ENCODE measurements at places on chromosomes 12 and 14.

DNA sequence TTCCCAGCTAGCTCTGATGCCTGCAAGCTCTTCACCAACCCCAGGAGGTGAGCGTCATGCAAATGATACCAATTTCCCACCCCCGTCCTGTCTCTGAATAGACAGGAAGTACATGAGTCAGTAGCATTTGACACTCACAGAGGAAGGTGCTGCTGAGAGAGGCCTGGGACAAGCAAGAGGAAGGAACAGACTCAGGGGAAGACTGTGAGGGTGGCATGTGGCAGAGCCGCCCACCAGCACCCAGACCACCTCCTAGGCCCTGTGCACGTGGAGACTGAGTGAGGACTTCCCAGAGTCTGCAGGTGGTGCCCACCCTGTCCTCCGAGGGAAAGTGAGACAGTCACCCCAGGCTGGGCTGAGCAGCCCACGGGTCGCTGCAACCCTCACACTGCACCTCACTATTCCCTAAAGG, 199.5 kb upstream of the SFSWAP start:
- no peak for DNase-seq

GRCh38 chr14:75307700-75308379, 29.2 kb downstream of the FOS start:
- DNase-seq: no peak

- DNase-seq: no peak
These were observed 465.8 kb downstream of the CCER1 start for GRCh38 chr12:90489141-90489540.

DNA sequence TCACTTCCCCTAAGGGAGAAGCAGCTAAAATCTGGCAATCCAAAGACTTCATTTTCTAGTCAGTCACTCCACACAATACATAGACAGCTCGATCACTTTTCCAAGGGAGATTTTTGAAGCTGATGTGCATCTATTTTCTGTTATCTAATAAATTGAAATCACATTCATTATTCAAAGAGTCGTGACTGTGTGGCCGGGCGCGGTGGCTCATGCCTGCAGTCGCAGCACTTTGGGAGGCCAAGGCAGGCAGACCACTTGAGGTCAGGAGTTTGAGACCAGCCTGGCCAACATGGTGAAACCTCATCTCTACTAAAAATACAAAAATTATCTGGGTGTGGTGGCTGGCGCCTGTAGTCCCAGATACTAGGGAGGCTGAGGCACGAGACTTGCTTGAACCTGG, 27.1 kb upstream of the PTGR2 start:
- DNase-seq: no peak

- no peak for DNase-seq
These were observed 199.0 kb downstream of the ATP23 start for GRCh38 chr12:58140395-58140794.

DNA sequence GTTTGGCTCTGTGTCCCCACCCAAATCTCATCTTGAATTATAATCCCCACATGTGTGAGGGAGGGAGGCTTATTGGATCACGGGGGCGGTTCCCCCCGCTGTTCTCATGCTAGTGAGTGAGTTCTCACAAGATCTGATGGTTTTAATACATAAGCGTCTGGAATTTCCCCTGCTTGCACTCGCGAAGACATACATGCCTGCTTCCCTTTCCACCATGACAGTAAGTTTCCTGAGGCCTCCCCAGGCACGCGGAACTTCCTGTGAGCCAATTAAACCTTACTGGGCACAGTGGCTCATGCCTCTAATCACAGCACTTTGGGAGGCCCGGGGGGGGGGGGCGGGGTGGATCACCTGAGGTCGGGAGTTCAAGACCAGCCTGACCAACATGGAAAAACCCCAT, 60.8 kb downstream of the R3HDM2 start:
- no peak for DNase-seq

DNA sequence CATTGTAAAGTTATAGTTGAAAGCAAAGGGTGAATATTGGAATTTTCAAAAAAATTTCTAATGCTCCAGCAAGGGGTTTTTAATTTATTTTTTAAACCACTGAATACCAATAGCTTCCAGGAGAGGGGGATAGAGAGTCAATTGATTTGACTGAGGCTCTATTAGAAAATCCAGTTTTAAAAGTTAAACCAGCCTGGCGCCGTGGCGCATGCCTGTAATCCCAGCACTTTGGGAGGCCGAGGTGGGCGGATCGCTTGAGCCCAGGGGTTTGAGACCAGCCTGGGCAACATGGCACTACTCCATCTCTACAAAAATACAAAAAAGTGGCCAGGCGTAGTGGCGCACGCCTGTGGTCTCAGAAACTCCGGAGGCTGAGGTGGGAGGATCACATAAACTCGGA, 150.1 kb downstream of the SLC38A4 start:
- no peak for DNase-seq

DNA sequence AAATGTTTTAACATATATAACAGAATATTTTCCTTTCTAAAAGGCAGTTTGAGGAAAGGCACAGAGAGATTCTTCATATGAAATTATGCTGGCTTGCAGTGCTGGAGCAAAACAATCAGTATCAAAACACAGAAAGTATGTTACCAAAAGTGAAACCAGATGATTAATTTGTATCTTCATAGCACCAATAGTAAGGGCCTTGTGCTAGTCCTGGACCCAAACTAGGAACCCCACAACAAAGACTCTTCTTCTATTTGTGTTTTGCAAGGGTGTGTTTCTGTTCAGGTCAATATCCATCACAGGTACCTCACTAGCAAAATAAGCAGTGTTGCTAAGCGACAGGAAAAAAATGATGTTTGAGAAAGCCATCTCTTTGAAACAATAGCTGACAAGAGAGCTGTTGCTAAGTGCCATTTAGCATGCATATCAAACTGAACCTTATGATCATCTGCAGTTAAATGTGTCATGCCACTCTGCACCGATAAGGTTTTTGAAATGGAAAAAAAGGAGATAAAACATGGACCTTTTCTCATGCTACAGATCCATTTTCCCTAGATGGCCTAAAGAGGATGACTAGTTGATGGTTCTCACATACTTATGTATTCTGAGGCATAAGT, 196.2 kb upstream of the ALG10 start:
- DNase-seq: no peak

GRCh38 chr14:44204061-44204835, 302.8 kb downstream of the FSCB start:
- no peak for DNase-seq

GRCh38 chr12:53505555-53506449, 1.5 kb downstream of the NPFF start:
- DNase-seq: no peak

- DNase-seq: no peak
These were observed 10.8 kb upstream of the BIN2 start for GRCh38 chr12:51334764-51335163.

GRCh38 chr12:12166751-12167150, 96.0 kb downstream of the BCL2L14 start:
- DNase-seq: no peak

DNA sequence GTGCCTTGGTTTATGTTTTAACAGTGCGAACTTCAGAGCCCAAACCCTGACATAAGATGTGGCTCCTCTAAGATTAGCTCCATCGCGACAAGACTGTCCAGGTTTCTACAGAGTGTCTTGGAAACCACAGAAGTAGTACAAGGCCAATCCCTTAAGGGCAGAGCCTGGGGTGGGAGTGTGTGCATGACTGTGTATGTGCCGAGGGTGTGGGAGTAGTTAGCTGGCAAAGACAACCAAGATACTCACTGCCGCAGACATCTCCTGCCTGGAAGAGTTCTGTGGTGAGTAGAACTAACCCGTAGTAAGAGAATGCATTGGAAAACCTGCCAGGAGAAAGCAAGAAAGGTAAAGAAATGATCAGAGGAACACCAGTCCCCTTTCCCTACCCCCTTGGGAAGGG, 54.1 kb downstream of the DAO start:
- DNase-seq: no peak
